Kidney (tissue), 22 donors: ENCODE measurements at places on chromosomes 16 and 17. TPM values are rescaled to one million over a fixed set of nuclear protein-coding genes. Genes with fewer than 3 reads are reported as not detected.

- H3K27ac ChIP-seq = no peak overlapping the region
- peaks cover 14% of the 10 kb centered on the region for H3K36me3 ChIP-seq
- H3K27me3 ChIP-seq = no peaks in the 10 kb centered on the region
- no peak for DNase-seq
- no peak overlapping the region for H3K4me3 ChIP-seq
Observed at GRCh38 chr17:1797323-1797722, 32.4 kb downstream of the SMYD4 start.

Gene ST6GALNAC2
- polyA plus RNA-seq = 6.5 TPM

Gene KRT32
- not detected for polyA plus RNA-seq

Gene QPRT
- polyA plus RNA-seq = 168 TPM

DNA sequence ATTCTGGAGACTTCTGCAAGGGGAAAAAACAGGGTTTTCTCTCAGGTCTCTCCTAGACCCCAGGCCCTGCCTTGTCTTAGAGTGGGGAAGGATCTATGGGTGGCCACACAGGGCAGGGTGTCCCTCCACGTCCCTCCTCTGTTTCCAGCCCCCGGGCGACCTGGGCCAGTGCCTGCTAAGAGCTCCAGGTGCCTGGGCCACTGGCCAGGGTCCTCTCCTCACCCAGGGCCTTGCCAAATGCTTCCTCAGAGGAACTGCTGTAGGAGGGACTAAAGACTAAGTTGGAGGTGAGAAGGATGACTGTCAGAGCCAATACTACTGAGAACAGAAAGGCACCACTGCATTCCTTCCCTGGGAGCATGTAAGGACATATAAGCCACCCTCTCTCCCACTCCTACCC, 11.4 kb downstream of the NOS2 start:
- no peaks in the 10 kb centered on the region for H3K4me1 ChIP-seq
- no peak overlapping the region for H3K4me3 ChIP-seq
- DNase-seq = no peak
- H3K27ac ChIP-seq = no peak overlapping the region

- no peaks in the 10 kb centered on the region for H3K27me3 ChIP-seq
- no peak for DNase-seq
- no peaks in the 10 kb centered on the region for H3K4me1 ChIP-seq
- no peak overlapping the region for H3K4me3 ChIP-seq
Observed at GRCh38 chr17:45753645-45754225, 30.4 kb upstream of the CRHR1 start.

- no peaks in the 10 kb centered on the region for H3K27me3 ChIP-seq
- DNase-seq = peak; percentile 26
- H3K4me3 ChIP-seq = no peak overlapping the region
- no peaks in the 10 kb centered on the region for H3K4me1 ChIP-seq
- H3K36me3 ChIP-seq = no peaks in the 10 kb centered on the region
Observed at GRCh38 chr17:3534881-3535252, 22.7 kb downstream of the TRPV3 start.

- H3K36me3 ChIP-seq = peaks cover 2% of the 10 kb centered on the region
- DNase-seq = no peak
- no peak overlapping the region for H3K4me3 ChIP-seq
- no peaks in the 10 kb centered on the region for H3K27me3 ChIP-seq
- no peaks in the 10 kb centered on the region for H3K4me1 ChIP-seq
- H3K27ac ChIP-seq = no peak overlapping the region
Observed at GRCh38 chr17:32152130-32152529, 9.8 kb downstream of the RHOT1 start.

GRCh38 chr16:25633549-25633948, 58.2 kb upstream of the HS3ST4 start:
- no peak overlapping the region for H3K27ac ChIP-seq
- H3K4me1 ChIP-seq = no peaks in the 10 kb centered on the region
- DNase-seq = no peak
- H3K36me3 ChIP-seq = no peaks in the 10 kb centered on the region
- H3K27me3 ChIP-seq = no peaks in the 10 kb centered on the region

GRCh38 chr16:77430360-77430759, 4.5 kb downstream of the ADAMTS18 start:
- H3K36me3 ChIP-seq = no peaks in the 10 kb centered on the region
- no peaks in the 10 kb centered on the region for H3K4me1 ChIP-seq
- peaks cover 9% of the 10 kb centered on the region for H3K27me3 ChIP-seq
- no peak overlapping the region for H3K4me3 ChIP-seq
- no peak overlapping the region for H3K27ac ChIP-seq
